Neural crest cell (in vitro differentiated cells): ENCODE measurements at places on chromosomes 2 and 18. TPM values are rescaled to one million over a fixed set of nuclear protein-coding genes. Genes with fewer than 3 reads are reported as not detected.

GRCh38 chr2:136055929-136056688, 61.8 kb downstream of the CXCR4 start:
- H3K36me3 ChIP-seq = no peaks in the 10 kb centered on the region
- H3K27ac ChIP-seq = no peak overlapping the region
- H3K27me3 ChIP-seq = no peaks in the 10 kb centered on the region
- no peak overlapping the region for H3K4me3 ChIP-seq

GRCh38 chr2:40105593-40105992, 326.5 kb upstream of the THUMPD2 start:
- no peak overlapping the region for H3K27ac ChIP-seq
- H3K36me3 ChIP-seq = no peaks in the 10 kb centered on the region
- no peak overlapping the region for H3K4me3 ChIP-seq
- peaks cover 12% of the 10 kb centered on the region for H3K4me1 ChIP-seq
- no peaks in the 10 kb centered on the region for H3K27me3 ChIP-seq
- DNase-seq = no peak

- no peak overlapping the region for H3K4me3 ChIP-seq
- DNase-seq = no peak
- no peaks in the 10 kb centered on the region for H3K27me3 ChIP-seq
- H3K36me3 ChIP-seq = no peaks in the 10 kb centered on the region
- H3K4me1 ChIP-seq = no peaks in the 10 kb centered on the region
These were observed 1064.8 kb downstream of the SUCLG1 start for GRCh38 chr2:83394134-83394904.

DNA sequence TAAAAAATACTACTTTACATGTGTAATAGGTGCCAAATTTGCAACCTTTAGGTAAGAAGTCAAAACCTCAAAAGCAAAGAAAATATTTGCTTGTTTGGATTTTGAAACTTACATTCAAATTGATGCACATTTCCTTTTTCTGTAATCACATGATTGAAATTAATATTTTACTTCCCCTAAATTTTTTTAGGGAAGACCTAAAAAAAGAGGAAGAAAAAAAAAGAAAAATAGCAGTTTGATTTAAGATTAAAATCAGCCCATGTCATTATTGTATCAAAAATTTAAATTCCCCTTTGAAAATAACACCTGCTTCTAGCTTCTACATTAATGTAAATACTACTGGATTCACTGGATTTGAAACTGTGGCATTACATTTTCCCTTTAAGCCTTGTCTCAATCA, 68.2 kb upstream of the STON1 start:
- no peak overlapping the region for H3K4me3 ChIP-seq
- DNase-seq = no peak
- no peak overlapping the region for H3K27ac ChIP-seq
- no peaks in the 10 kb centered on the region for H3K27me3 ChIP-seq
- peaks cover 20% of the 10 kb centered on the region for H3K36me3 ChIP-seq

DNA sequence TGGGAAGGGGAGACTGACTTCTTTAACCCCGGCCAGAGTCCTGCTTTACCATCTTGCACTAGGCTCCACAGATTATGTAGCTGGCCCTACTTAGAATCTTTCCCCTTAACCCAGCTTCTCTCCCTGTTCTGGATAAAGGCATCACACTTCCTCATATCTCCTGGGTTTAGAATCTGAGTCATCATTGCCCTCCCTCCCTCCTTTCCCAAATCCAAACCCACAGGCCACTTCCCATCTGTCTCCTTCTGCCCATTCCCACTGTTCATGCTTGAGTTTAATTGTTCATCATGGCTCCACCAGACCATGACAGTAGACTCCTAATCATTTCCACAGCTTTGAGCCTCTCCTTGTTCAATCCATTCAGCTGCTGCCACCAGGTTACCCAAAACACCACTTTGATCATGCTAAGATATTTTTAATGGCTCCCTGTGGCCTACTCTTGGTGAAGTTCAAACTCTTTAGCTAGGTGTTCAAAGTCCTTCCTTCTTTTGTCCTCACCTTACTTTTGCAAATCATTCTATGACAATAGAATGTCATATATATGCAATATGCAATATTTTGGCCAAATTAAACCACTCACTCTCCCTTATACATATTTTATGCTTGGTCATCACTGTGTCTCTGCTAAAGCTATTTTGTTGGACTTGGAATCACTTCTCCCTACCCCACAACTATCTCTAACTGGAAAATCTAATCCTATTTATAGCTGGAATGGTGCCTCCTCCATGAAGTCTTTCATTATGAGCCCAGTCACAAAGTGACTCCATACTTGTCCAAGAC, 5.5 kb downstream of the PDE11A start:
- no peaks in the 10 kb centered on the region for H3K36me3 ChIP-seq
- DNase-seq = no peak
- no peak overlapping the region for H3K4me3 ChIP-seq
- H3K27me3 ChIP-seq = peaks cover 41% of the 10 kb centered on the region
- no peaks in the 10 kb centered on the region for H3K4me1 ChIP-seq
- H3K27ac ChIP-seq = no peak overlapping the region

- DNase-seq = no peak
- H3K27me3 ChIP-seq = peaks cover 99% of the 10 kb centered on the region
- H3K36me3 ChIP-seq = no peaks in the 10 kb centered on the region
These were observed 3.0 kb downstream of the SIX2 start for GRCh38 chr2:45006041-45006941.

DNA sequence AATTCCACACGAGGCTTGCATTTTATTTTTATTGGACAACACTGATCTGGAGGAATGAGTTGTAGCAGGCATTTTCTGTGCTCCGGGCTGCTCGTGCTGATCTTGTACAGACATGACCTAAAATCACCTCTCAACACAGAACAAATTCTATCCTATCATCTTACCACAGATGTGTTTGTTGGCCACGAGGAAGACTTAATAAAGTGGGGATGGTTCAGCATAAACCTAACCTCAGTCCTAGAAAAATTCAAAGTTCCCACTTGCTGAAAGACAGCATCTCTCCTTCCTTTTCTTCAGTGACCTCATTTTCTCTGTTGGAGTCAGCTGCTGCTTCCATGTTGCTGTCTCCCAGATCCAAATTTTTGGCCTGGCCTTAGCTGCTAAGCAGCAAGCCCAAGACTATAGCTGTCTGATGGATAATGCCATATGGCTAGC, 45.3 kb downstream of the RBKS start:
- no peak overlapping the region for H3K27ac ChIP-seq
- no peaks in the 10 kb centered on the region for H3K4me1 ChIP-seq
- no peak for DNase-seq

GRCh38 chr18:22110461-22110924, 58.9 kb upstream of the GATA6 start:
- H3K4me3 ChIP-seq = no peak overlapping the region
- no peak for DNase-seq
- no peaks in the 10 kb centered on the region for H3K36me3 ChIP-seq
- no peaks in the 10 kb centered on the region for H3K4me1 ChIP-seq

GRCh38 chr2:169775765-169776164, 22.9 kb upstream of the SSB start:
- peaks cover 8% of the 10 kb centered on the region for H3K36me3 ChIP-seq
- no peaks in the 10 kb centered on the region for H3K27me3 ChIP-seq
- no peak overlapping the region for H3K4me3 ChIP-seq
- H3K27ac ChIP-seq = no peak overlapping the region

GRCh38 chr18:48809365-48809764, 141.4 kb downstream of the SMAD7 start:
- no peak overlapping the region for H3K4me3 ChIP-seq
- H3K4me1 ChIP-seq = peaks cover 19% of the 10 kb centered on the region
- no peak for DNase-seq
- H3K36me3 ChIP-seq = no peaks in the 10 kb centered on the region

GRCh38 chr2:223599640-223600380, 2.4 kb downstream of the SCG2 start:
- H3K27me3 ChIP-seq = no peaks in the 10 kb centered on the region
- H3K27ac ChIP-seq = no peak overlapping the region
- peaks cover 10% of the 10 kb centered on the region for H3K4me1 ChIP-seq
- peaks cover 13% of the 10 kb centered on the region for H3K36me3 ChIP-seq

DNA sequence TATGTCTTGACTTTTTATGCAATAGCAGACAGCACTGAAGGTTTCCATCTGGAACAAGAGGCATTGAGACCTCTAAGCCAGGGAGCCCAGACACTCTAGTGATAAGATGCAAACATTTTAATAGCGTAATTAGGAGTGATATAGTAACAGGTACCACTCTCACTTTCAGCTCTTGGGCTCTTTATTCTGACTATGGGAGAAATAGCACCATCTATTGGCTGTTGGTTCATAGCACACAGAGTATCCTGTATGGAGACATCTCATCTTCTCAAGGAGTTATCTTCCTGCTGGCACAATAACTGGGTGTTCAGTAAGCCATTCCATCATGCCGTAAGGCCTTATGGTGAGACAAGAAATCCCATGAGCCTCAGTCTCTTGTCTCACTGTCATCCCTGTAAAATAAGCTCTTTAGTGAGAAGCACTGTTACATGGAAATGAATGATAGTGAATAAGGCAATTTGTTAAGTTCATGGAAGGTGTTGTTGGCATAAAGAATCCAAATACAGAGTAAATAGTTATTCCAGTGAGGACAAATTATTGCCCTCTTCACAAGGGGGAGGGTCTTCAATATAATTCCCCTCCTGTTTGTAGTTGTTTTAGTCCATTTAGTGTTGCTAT, 48.3 kb downstream of the THUMPD2 start:
- peaks cover 41% of the 10 kb centered on the region for H3K36me3 ChIP-seq
- no peak overlapping the region for H3K4me3 ChIP-seq
- H3K27me3 ChIP-seq = no peaks in the 10 kb centered on the region

- no peak overlapping the region for H3K27ac ChIP-seq
- no peak for DNase-seq
- H3K4me1 ChIP-seq = peaks cover 21% of the 10 kb centered on the region
- H3K27me3 ChIP-seq = no peaks in the 10 kb centered on the region
These were observed 109.0 kb upstream of the PARD3B start for GRCh38 chr2:204436230-204436629.

DNA sequence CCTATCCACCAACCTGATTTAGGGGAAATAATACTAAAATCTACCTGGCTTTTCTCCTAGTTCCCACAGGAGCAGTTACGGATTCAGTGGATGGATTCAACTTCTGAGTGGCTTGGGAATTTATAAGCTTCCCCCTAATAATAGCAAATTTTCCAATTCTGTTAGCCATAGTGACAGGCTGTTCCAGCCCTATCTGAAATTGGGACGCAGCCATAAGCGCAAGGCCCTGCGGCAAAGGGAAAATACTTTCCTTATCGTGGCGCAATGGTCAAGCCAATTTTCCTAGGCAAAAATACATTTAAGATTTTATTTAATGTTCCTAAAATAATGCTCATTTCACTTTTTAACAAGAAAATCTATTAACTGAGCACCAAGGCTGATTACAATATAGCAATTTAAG, 49.7 kb downstream of the CDH2 start:
- no peak overlapping the region for H3K27ac ChIP-seq
- H3K36me3 ChIP-seq = no peaks in the 10 kb centered on the region
- H3K4me3 ChIP-seq = no peak overlapping the region

GRCh38 chr2:2647141-2647541, 316.1 kb upstream of the MYT1L start:
- DNase-seq = no peak
- no peak overlapping the region for H3K4me3 ChIP-seq
- no peaks in the 10 kb centered on the region for H3K36me3 ChIP-seq
- no peak overlapping the region for H3K27ac ChIP-seq

GRCh38 chr2:230947908-230948365, 22.9 kb upstream of the GPR55 start:
- H3K27ac ChIP-seq = peak overlapping the region; percentile 35
- DNase-seq = no peak

DNA sequence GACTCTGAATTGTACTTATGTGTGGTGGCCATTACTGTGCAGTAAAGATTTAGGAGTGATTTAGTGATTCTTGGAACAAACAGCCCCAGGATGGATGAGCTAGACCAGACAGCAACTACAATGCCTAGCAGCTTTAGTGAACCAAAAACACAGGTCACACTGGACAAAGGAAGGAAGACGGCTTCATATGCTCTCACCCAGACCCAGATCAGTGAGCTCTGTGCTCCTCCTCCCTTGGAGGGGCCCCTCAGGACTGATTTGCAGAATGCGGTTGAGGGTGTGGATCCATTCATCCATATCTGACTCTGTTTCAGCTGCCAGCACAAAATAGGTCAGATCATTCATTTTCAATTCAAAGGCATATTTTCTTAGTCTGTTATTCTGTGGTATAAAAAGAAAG, 159.7 kb upstream of the CCDC195 start:
- peaks cover 19% of the 10 kb centered on the region for H3K36me3 ChIP-seq
- H3K4me3 ChIP-seq = no peak overlapping the region
- no peak for DNase-seq

DNA sequence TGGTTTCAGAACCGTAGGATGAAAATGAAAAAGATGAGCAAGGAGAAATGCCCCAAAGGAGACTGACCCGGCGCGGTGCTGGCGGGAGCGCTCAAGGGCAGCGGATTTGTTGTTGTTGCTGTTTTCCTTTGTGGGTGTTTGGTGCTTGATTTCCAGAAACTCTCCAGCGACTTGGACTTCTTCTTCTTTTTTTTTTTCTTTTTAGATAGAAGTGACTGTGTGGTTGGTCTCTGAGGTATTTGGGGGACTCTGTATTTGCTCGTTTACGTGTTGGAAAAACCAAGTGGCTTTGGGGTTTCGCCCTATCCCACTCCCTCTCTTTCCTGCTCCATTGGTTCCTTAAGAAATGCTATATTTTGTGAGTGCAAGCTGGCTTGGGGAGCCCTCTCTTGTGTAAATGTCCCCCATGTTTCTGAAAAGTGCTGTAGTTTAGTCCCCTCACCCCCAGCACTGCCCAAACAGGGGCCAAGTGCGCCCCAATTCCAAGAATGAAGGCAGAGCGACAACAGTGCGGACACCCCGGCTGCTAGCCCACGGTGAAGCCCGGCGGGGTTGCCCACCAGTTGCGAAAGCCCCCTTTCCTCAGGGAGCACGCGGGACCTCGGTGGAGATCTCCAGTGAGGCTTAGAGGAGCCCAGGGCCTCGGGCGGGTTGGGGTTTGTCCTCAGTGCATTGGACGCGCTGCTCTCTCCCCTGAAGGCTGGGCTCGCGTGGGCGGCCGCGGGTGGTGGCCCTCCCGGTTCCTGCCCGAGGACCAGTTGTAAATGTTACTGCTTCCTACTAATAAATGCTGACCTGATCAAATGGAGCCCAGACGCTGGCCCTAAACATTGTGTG, 1.8 kb downstream of the HOXD9 start:
- DNase-seq = no peak
- peaks cover 10% of the 10 kb centered on the region for H3K4me1 ChIP-seq
- H3K36me3 ChIP-seq = no peaks in the 10 kb centered on the region
- peak overlapping the region; percentile 39 for H3K4me3 ChIP-seq
- peaks cover 96% of the 10 kb centered on the region for H3K27me3 ChIP-seq

GRCh38 chr18:12056034-12056883, 37.4 kb upstream of the ANKRD62 start:
- H3K36me3 ChIP-seq = no peaks in the 10 kb centered on the region
- H3K27me3 ChIP-seq = no peaks in the 10 kb centered on the region
- no peak overlapping the region for H3K27ac ChIP-seq
- H3K4me3 ChIP-seq = no peak overlapping the region
- H3K4me1 ChIP-seq = no peaks in the 10 kb centered on the region

The HOXD11 gene
- not detected in 2 replicates for total RNA-seq

The HOXD10 gene
- total RNA-seq = not detected in 2 replicates

The SH3BP4 gene
- total RNA-seq = 32.1 and 37.1 TPM in 2 replicates

The FOXI3 gene
- 0.12 TPM in 1 of 2 replicates, not detected in the other for total RNA-seq

The TBR1 gene
- 0.05 and 0.09 TPM in 2 replicates for total RNA-seq

The ACVR1C gene
- total RNA-seq = 0.09 and 0.26 TPM in 2 replicates

The DYSF gene
- 2.2 and 2.4 TPM in 2 replicates for total RNA-seq

The ADAM17 gene
- total RNA-seq = 39.6 and 39.9 TPM in 2 replicates

The MYL1 gene
- total RNA-seq = not detected in 2 replicates
